ENCODE measurements at places on chromosomes 13 and 19.
A peak's percentile ranks its signal among the peaks of the same experiment; 100 is the strongest.

DNA sequence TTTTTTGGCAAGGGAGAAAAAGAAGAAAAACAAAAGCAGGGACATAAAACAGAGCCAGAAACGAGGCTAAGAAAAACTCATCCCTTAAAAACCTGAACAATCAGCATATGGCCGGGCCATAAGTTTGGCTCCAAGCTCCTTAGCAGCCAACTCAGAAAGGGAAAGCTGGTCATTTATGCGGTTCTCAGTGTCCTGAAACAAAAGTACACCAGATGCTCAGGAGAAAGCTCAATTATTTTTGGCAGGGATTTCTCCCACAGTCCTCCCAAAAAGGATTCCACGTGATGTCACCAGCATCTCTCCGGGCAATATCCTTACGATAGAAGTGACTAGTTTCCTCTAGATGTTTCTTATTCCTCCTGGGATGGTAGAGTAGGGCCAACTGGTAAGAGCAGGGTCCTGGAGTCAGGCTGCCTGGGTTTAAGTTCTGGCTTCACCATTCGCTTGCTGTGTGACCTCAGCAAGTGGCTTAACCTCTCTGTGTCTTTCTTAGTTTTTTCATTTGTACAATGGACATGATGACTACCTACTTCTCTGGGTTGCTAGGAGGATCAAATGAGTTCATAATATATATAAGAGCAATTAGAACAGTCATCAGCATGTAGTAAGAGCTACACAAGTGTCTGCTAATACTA, 34.0 kb downstream of the PIN1 start:
- DNase-seq = no peak

- DNase-seq = no peak
These were observed 68.6 kb downstream of the EFNB2 start for GRCh38 chr13:106466691-106467426.

DNA sequence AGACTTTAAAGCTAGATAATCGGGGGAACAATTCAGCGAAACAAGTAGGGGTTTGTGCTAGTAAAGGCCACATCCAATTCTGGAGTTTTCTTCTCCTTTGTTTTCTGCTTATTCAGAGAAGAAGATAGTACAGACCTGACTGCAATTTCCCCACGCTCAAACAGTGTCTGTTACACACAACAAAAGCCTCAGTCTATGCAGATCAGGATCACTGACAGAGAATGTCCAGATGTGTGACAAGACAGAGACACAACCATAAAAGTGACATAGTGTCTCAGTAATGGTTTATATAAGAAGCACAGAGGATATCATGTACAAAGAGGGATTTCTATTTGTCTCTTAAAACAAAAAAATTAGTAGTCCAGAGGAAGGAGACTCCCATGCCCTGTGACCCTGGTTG, 70.7 kb upstream of the GTF3A start:
- DNase-seq = no peak

DNA sequence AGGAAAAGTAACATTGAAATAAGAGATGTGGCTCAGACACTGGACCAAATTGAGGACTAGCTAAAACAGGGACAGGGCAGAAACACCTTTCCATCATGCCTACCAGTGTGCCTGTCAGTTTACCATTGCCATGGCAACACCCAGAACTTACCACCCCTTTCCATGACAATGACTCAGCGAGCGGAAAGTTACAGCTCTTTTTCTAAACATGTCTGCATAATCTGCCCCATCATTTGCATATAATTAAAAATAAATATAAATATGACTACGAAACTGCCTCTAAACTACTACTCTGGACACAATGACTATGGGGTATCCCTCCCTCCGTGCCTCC, 96.0 kb downstream of the UBL3 start:
- no peak for DNase-seq

GRCh38 chr13:95499811-95500712, 52.5 kb upstream of the CLDN10 start:
- no peak for DNase-seq

DNA sequence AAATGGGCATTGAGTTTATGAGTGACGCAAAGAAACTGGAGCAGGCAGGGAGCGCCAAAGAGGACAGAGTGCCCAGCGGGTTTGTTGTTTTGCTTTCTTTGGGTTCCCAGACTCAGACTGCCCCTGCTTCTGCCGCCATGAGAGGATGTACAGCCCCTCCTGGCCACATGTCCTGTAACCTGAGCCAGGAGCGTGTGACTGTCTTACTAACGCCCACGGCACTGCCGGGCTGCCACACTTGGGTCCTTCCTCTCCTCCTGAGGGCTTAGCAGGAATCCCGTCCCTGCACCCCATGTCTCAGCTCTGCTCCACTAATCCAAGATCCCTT, 80.5 kb downstream of the GPR12 start:
- DNase-seq = no peak

- no peak for DNase-seq
These were observed 1.9 kb downstream of the ISOC2 start for GRCh38 chr19:55459551-55459949.

DNA sequence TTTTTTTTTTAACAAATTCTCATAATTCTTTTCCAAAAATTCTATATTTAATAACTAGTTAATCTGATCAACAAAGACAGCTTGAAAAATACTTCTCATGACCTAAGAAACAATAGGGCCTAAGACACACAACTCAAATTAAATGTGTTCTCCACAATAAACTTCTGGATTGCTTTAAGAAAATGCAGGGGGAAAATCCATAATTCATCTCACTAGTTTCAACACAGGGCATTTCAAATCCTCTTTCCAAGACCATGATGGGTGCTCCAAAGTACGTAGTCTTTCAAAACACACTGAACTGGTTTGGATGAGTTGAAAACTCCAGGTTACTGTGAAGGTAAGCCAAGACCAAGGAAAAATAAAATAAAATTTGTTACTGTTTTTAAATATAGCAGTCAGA, 62.6 kb downstream of the DCLK1 start:
- no peak for DNase-seq

GRCh38 chr19:34734537-34735103, 577 bp downstream of the ZNF181 start:
- no peak for DNase-seq

- DNase-seq = no peak
These were observed 3.3 kb upstream of the PDS5B start for GRCh38 chr13:32582991-32583390.

GRCh38 chr13:35729926-35730627, 253.6 kb upstream of the MAB21L1 start:
- no peak for DNase-seq

DNA sequence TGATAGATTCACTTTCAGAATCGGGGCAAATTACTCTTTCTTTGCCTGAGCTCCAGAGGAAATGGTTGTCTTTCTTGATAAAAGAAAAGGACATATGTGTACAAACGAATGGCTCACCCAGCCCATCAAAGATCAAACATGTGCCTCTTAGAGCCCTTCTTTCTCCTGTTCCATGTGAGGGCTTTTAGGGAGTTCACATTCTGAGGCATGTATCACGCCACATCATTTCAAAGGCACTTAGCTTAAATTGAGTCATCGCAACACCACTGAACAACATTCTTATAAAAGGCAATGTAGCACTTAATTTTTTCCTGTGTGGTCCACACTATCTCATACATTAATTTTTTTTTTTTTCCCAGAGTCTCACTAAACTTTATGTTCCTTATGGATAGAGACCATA, 521.0 kb downstream of the SUCLA2 start:
- no peak for DNase-seq

DNA sequence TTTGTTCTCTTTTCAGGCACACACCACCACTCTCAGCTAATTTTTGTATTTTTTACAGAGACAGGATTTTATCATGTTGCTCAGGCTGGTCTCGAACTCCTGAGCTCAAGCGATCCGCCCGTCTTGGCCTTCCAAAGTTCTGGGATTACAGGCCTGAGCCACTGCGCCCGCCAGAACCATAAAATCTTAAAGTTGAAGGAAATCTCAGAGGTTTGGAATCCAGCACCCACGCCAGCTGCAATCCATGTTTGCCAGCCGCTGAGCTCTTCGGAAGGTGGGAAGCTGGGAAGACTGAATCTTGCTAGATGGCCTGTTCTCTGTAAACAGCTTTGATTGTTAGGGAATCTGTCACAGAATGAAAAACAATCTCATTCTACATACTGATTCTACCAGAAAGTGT, 38.5 kb downstream of the SPATA13 start:
- no peak for DNase-seq

DNA sequence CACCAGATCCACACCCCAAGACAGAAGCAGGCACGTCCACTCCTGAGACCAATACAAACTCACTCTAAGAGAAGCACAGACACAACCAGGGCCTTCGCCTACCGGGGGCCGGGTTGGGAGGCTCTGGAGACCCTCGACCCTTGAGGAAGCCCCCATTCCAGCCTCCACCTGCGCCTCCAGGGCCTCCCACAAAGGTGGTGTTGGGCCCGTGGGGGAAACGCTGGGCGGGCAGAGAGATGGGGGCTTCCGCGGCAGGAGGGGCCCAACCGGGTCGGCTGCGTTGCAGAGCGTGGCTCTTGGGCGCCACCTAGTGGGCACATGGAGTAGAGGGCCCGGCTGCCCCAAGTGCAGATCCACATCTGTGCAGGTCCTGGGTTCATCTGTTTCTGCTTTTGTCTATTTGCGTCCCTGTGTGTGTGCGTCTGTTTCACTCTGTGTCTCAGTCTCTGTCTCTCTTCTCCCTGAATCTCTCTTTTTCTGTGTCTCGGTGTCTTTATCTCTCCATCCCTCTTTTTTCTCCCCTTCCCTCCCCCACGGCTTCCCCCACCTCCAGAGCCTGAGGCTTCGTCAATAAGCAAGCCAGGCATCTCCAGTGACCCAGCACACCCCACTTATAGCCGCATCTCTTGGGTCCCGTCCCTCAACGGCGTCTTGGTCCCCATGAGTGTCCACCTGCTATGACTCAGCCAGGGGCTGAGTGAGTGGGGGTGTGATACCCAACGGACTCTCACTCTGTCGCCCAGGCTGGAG, 10.5 kb upstream of the TINCR start:
- peak; percentile 46 for DNase-seq

DNA sequence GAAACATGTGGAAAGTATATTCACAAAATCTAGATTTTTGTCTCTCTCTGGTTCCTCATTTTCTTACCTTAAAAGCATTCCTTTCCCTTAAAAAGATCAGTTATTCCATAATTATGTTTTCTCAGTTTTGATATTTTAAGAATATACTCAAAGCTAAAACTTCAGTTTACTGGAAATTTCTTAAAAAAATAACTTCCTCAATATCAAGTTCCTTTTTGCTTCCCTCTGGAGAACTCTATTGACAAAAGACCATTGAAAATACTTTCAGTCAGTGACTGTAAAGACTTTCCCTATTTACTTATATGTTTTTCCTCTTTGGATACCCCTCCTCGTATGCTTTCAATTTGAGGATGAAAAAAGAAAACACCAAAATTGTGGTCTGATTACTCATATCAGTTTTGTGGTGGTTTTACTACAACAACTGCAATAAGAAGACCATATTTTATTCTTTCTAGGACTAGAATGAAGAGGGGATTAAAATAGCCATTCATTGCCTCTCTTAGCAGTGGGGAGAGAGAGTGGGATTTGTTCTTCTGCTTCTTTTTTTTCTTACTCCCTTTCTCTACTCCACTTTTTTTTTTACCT, 113.2 kb downstream of the ESD start:
- peak; percentile 41 for DNase-seq

GRCh38 chr13:111486801-111487200, 166.4 kb downstream of the TEX29 start:
- DNase-seq = no peak

DNA sequence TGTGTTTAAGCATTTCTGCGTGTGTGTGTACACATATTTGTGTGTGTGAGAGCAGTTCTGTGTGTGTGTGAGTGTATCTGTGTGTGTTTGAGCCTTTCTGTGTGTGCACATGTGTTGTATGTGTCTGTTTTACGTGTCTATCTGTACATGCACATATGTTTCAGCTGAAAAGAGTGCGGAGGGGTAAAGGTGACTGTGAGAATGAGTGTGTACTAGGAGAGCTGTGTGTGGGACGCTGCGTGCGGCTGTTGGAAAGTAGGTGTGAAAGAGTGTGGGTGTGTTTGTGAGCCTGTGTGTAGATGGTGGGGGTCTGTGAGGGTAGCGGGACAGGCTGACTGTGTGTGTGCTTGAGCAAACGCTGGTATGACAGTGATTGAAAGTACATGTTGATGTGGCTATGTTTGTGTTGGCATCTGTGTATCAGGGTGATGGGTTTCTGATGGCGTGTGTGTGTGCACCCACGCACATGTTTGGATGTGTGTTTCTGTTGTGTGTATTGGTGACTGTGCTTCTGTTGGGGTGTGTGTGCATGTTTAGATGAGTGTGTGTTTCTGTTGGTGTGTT, 7.5 kb upstream of the TPM4 start:
- no peak for DNase-seq

- DNase-seq = no peak
These were observed 67.1 kb downstream of the LRCH1 start for GRCh38 chr13:46620029-46620428.

GRCh38 chr13:46542833-46543232, 10.1 kb upstream of the LRCH1 start:
- DNase-seq = peak; percentile 53

- no peak for DNase-seq
These were observed 15.2 kb upstream of the SHFL start for GRCh38 chr19:10070730-10071446.

DNA sequence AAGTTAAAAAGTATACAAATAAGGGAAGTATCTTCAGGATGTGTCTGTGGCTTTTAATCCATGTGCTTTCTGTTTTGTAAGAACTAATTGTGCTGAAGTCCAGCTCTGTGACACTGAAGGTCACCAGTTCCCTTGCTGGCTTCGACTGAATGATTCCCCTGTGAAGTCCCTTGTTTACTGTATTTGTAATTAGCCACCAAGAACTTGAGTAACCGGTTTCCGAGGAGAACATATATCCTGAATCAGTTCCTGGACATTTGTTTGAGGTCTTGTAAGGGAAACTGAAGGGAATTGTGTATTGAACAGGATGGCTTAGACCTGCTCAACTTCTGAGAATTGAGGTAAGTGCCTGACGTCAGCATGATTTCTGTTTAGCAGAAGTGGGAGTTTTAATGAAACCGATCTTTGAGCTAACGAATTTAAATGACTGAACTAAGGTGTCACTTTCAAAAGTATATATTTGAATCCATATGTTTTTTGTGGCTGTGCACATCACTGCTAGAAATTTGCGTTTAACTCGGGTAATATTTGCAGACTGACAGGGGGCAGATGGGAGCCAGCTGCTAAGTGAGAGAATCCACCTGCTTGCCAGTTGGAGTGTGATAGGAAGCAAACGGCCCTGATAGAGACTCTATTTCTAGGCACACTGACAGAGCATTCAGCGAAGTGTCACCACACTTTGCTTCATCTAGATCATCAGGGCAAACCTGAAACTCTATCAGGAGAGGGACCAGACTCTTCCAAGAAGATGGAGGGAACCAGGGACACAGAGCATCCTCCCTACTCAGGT, 530.0 kb downstream of the RFC3 start:
- DNase-seq = no peak

Measured in GM06990 (cell line).